Esophagus squamous epithelium (tissue), 5 donors: ENCODE measurements at places on chromosomes 7 and 10.

- no peaks in the 10 kb centered on the region for H3K27me3 ChIP-seq
- no peak for DNase-seq
- H3K36me3 ChIP-seq = no peaks in the 10 kb centered on the region
- peaks cover 40% of the 10 kb centered on the region for H3K4me1 ChIP-seq
- peak within 1 kb of the TSS; percentile 75 for H3K27ac ChIP-seq
These were observed at the start of gene SFRP4 for GRCh38 chr7:37916673-37917660. TSS of gene SFRP4 (minus strand) at chr7:37916817. CDS start at chr7:37916537, 280 bp downstream.

- no peak overlapping the region for H3K4me3 ChIP-seq
- DNase-seq = no peak
- peaks cover 87% of the 10 kb centered on the region for H3K36me3 ChIP-seq
- H3K27ac ChIP-seq = peak overlapping the region; percentile 69
These were observed 67.7 kb downstream of the ZMIZ1 start for GRCh38 chr10:79136236-79137005.

GRCh38 chr10:62333988-62334682 lies 40.0 kb upstream of the ZNF365 start:
- DNase-seq = no peak
- no peak overlapping the region for H3K27ac ChIP-seq
- no peak overlapping the region for H3K4me3 ChIP-seq

DNA sequence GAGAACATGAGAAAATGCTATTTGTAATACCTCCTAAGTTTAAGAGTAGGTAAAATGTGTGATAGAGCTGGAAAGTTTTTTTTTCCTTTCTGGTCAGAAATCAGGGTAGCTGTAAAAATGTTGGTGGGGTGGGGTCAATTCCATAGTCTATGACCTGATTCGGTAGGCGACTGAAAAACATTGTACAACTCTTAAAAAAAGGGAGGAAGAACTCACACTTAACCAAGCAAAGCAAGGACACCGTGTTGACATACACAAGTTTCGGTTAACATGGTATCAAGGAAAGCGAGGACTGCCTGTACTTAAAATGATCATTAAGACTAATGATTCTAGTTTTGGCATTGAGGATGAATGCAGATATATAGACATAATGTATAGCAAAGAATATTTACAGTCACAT lies 1.8 kb upstream of the ZEB1 start:
- peaks cover 24% of the 10 kb centered on the region for H3K27me3 ChIP-seq
- no peaks in the 10 kb centered on the region for H3K36me3 ChIP-seq
- DNase-seq = no peak
- no peak overlapping the region for H3K27ac ChIP-seq

DNA sequence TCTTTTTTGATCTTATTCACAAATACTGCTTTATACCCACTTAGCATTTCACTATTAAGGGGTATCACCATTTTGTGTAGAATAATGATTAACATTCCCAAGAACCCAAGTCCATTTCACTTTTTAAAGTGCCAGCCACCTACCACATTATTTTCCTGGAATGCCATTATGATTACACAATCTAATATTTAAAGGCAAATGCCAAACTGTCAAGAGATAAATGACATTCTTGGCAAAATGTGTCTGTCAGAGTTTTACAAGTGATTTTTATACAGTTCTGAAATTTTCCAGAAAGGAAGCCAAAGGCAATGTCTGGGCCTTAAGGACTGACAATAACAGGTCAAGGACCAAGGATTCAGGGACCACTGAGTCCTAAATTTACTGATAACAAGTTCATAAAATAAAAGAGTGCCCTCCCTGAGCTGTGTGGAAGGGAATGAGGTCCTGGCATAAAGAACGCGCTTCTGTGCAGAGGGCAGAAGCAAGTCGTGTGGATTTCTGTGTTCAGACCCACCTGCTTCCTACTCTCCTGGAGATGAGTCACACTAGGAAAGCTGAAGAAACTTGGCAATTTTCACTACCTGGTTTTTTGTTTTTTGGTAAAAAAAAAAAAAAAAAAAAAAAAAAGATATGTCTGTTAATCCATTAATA lies 66.5 kb downstream of the UBE2H start:
- no peak overlapping the region for H3K4me3 ChIP-seq
- H3K4me1 ChIP-seq = peaks cover 24% of the 10 kb centered on the region
- no peak overlapping the region for H3K27ac ChIP-seq
- no peak for DNase-seq

- no peaks in the 10 kb centered on the region for H3K27me3 ChIP-seq
- DNase-seq = no peak
- no peaks in the 10 kb centered on the region for H3K36me3 ChIP-seq
- no peaks in the 10 kb centered on the region for H3K4me1 ChIP-seq
- H3K27ac ChIP-seq = no peak overlapping the region
These were observed 44.4 kb downstream of the MRPS24 start for GRCh38 chr7:43824963-43825362.

DNA sequence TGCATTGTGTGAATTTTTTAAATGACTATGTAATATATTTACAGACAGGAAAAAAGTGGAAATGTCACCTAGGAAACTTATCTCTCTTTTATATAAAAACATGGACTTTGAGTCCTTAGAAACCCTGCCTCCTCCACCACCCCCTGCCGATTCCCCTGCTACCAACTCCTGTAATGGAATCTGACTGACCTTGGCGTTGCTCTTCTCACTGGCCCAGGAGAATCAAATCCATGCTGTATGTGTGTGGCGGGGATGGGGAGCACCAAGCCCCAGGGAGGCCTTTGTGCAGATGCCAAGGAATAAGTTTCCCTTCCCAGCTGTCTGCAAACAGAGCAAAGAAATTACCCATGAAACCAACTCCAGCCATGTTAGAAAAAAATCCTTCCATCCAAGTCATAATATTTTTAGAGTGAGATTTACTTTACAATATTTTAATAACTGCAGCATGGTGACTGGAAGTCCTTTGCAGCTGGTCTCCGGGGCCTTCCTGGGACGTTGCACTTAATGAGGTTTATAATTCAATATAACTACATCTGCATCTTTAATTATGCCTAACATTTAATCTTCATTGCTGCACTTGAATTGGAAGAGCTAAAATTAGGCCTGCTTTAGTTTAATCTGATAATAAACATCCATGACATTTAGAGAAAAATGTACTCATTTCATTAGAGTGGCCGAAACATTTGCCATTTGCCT lies 111.4 kb upstream of the CACUL1 start:
- H3K4me1 ChIP-seq = peaks cover 8% of the 10 kb centered on the region
- no peaks in the 10 kb centered on the region for H3K36me3 ChIP-seq
- H3K4me3 ChIP-seq = no peak overlapping the region
- no peak overlapping the region for H3K27ac ChIP-seq
- no peaks in the 10 kb centered on the region for H3K27me3 ChIP-seq

DNA sequence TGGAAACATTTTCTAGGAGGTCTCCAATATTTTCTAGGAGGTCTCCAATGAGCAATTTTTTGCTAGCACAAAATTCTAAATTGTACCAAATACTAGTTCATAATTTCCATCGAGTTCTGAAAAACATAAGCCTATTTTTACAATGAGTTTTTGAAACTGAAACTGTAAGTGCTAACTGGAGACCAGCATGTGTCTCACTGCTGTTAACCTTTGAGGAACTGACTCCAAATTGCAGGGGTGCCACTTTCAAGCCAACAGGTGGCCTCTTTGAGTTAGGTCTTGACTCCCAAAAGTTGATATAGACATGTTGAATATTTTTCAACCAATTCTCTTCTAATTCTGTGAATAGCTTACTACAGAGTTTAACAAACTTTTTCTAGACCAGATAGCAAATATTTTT lies 58.8 kb downstream of the CAV1 start:
- peaks cover 9% of the 10 kb centered on the region for H3K4me1 ChIP-seq
- peak overlapping the region; percentile 36 for H3K27ac ChIP-seq
- H3K36me3 ChIP-seq = no peaks in the 10 kb centered on the region
